Endodermal cell (in vitro differentiated cells): ENCODE measurements at places on chromosomes 11 and 22. TPM values are rescaled to one million over a fixed set of nuclear protein-coding genes. Genes with fewer than 3 reads are reported as not detected.

Gene ASPHD2
- total RNA-seq: 6.0 to 7.2 TPM (median 6.4 TPM) in 3 replicates

Gene B3GAT1
- 20.4 and 20.6 TPM in 2 replicates for total RNA-seq

Gene TMEM25
- 23.8 and 30.6 TPM in 2 replicates for total RNA-seq

GRCh38 chr11:44467413-44467812, 98.0 kb upstream of the CD82 start:
- H3K27me3 ChIP-seq: peaks cover 11% of the 10 kb centered on the region
- no peaks in the 10 kb centered on the region for H3K4me1 ChIP-seq
- no peak overlapping the region for H3K4me3 ChIP-seq
- H3K27ac ChIP-seq: no peak overlapping the region
- peak; percentile 83 for DNase-seq

DNA sequence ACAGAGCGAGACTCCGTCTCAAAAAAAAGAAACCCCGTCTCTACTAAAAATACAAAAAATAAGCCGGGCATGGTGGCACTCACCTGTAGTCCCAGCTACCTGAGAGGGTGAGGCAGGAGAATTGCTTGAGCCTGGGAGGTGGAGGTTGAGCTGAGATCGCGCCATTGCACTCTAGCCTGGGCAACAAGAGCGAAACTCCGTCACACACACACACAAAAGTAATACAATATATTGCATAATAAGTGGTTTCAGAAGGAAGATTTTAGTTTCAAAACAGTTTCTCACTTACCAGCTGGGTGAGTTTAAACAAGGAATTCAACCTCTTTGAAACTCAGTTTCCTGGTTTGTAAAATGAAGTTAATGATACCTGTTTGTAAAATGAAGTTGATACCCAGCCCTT, 32.7 kb upstream of the HTR3A start:
- DNase-seq: no peak
- H3K27me3 ChIP-seq: no peaks in the 10 kb centered on the region
- no peak overlapping the region for H3K4me3 ChIP-seq
- no peaks in the 10 kb centered on the region for H3K36me3 ChIP-seq

GRCh38 chr11:33500861-33501479, 199.7 kb downstream of the C11orf91 start:
- no peaks in the 10 kb centered on the region for H3K36me3 ChIP-seq
- no peaks in the 10 kb centered on the region for H3K27me3 ChIP-seq
- H3K27ac ChIP-seq: no peak overlapping the region
- H3K4me3 ChIP-seq: no peak overlapping the region
- no peaks in the 10 kb centered on the region for H3K4me1 ChIP-seq
- peak; percentile 78 for DNase-seq
